ENCODE measurements at places on chromosomes 5 and 9.
A peak's percentile ranks its signal among the peaks of the same experiment; 100 is the strongest.

DNA sequence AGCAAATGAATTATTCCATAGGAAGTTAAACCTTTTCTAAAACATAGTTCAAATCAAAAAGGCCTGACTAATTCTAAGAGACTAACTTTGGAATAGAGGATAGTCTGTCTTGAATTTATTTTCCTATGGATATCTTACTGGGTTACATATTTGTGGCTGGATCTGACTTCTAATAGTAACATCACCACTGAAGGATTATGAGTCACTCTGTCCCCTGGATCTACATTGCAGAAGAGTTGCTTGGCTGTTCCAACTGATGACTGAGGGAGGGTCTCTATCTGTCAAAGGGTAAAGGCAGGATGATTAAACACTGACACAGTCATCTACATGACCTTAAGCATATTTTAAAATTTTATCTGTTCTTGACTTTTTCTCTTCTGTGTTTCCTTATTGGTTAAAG is 119.6 kb upstream of the FST start:
- DNase-seq: no peak

DNA sequence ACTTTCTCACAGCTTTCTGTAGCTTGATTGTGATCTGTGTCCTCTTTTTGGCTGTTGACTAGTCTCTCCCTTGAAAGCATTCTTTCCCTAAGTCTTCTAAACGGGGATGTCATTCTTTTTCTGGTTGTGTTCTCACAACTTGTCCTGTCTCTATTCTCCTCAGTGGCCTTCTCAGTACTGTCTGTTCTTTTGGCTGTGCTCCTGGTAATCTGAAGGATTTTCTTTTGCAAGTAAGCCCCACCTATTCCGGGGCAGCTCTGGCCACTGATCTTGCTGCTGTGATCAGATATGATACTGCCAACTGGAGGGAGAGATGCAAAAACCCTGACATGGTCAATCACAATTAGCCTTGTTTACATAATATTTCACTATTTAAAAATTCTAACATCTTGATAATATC is 172.2 kb downstream of the CDC42SE2 start:
- DNase-seq: no peak

- no peak for DNase-seq
These were observed 69.8 kb downstream of the MYO10 start for GRCh38 chr5:16866273-16866672.

DNA sequence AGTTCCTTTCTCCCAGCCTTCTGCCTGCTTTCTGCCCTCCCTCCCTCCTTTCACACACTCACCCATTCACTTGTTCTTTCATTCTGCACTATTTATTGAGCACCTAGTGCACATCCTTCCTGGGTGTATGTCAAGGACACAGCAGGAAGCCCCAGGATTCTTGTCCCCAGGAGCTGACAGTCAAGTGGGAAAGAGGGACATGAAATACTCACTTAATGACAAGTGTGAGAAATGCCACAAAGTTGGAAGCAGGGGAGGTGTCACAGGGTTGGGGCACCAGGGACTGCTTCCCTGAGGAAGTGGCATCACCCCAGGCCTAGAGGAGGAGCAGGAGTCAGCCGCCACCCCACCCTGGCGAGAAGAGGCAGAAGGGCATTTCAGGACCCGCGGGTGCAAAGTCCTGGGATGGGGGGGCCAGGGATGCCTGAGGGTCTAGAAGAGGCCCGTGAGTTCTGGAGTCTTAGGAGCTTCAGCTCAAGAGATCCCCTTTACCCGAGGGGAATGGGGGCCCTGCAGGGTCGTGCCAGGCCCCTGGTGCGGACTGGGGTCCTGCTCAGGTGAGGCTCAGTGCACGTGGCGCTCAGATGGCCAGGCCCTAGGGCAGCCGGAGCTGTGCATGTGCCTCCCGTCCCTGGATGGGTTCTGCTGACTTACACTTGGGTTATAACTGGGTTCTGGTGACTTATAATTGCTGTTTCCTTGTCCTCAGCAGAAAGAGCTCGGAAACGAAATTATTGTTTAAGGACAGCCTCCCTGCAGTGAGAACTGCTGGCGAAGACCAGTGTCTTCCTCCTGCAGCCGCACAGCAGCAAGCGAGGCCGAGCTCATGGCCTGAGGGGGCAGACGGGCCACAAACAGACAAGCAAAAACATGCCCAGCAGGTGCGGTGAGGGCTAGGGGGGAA is 16.9 kb upstream of the LAMC3 start:
- no peak for DNase-seq

DNA sequence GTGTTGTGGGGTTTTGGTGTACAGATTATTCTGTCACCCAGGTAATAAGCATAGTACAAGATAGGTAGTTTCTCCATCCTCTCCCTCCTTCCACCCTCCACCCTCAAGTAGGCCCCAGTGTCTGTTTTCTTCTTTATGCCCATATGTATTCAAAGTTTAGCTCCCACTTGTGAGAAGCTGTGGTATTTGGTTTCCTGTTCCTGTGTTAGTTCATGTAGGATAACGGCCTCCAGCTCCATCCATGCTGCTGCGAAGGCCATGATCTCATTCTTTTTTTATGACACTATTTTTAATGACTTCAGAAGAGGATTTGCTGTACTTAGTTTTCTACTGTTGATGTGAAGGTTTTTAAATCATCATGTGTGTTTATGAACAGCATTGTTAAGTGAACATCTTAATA is 11.9 kb downstream of the CCDC180 start:
- no peak for DNase-seq

DNA sequence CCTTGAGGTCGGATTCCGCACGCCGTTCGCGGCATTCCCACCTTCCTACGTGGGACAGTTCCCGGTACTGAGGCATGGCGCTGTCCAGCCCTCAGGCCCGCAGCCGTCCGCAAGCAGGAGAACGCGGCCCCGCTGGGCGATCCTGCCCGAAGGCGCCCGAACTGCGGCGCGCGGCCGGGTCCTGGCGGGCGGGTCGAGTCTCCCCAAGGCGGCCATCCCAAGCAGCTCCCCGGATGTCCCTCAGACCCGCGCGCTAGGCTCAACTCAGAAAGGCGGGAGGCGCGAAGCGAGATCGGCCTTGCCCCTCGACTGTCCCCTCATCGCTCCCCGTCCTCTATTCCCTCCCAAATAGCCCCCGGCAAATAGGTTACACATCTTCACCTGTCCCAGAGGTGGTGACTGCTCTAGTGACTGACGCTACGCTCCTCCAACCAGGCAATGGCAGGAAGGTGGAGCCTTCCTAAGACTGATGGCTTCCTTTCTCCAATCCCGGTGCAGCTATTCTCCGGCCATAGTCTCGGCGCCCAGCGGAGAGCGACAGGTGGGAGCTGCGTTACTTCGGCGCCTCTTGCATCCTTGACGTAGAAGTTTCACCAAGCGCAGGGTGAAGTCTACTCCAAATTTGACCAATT is 787 bp upstream of the ANKHD1 start:
- peak; percentile 73 for DNase-seq

GRCh38 chr5:138909734-138910133 is 34.6 kb upstream of the LRRTM2 start:
- DNase-seq: no peak

- no peak for DNase-seq
These were observed 163.7 kb upstream of the ELL2 start for GRCh38 chr5:96125231-96125891.

DNA sequence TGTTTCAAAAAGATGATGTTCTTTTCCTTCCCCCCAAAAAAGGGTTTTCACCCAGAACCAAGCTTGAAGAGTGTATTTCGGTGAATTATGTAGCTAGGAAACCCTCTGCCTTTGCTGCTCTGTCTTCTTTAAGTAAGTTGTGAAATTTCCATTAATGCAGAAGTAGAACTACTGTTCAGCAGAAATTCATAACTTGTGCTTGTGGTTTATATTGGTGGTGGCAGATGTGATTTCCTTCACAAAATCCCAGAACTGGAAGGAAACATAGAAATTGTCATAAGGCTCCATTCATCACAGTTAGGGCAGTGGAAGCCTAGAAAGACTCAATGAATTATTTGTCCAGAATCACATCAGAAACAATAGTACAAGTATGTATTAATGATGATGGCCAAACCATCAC is 42.1 kb upstream of the DAB2 start:
- no peak for DNase-seq

DNA sequence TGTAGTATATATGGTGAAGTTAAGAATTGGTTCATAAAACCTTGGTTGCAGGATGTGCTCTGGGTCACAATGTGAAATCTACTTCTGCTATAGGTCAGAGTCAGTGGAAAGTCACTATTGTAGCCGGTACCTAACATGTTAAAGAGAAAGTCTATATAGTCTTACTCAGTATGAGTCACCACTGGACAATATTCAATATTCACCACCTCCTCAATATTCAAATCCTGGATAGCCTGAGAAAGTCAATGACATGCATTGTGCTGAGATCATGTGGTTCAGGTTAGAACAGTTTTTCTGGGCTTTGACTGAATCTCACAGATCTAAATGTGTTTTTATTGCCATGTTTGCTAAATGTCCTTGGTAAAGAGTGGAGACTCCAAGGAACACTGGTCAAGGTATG is 108.8 kb downstream of the HMHB1 start:
- DNase-seq: no peak

DNA sequence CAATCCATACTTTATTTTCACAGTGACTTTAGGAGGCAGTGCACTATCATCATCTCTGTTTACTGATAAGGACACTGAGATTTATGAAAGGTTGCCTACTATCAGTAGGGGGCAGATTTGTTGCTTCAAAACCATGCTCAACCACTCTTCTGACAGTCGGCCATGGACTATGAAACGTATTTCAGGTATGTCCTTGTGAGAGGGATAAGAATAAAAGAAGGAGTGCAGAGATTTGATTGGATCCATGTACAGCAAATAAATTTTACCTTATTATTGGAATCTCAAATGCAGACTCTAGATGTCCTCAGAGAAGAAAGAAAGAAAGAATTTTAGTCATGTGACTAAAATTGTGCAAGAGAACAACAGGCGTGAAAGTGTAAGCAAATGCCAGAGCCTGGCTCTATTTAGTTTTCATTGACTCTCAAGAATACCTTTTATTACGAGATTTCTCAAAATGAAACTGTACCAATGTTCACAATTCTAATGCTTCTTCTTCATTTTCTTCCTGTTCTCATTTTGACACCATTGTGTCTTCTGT is 296.6 kb upstream of the RASA1 start:
- DNase-seq: no peak

DNA sequence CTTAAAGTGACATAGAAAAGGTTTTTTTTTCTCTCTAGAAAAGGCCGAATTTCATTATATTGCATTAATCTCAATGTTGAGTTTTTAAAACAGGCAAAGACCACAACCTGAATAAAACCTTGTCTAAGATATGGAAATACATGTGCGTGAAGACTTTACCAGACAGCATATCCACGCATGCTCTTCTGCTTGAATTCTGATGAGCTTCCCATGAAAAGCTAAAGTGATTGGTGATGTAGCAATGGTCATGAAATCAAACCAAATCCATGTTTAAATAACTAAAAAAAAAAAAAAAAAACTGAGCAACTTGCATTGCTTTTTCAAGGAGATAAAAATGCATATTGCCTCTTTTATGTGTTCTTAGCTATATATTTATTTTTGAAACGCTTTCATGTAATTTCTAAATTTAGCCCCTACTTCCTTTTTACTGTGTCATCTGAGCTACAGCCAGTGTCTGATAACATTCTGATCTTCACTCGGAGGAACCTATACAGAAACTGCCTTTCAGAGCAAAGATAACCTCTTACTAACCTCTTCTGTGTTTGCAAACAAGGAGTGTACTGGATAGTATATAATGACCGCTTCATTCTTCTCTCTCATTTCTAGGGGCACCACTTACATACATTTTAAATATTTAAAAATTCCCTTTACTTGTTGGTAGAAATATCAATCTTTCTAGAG is 179.1 kb upstream of the GNA14 start:
- DNase-seq: no peak

DNA sequence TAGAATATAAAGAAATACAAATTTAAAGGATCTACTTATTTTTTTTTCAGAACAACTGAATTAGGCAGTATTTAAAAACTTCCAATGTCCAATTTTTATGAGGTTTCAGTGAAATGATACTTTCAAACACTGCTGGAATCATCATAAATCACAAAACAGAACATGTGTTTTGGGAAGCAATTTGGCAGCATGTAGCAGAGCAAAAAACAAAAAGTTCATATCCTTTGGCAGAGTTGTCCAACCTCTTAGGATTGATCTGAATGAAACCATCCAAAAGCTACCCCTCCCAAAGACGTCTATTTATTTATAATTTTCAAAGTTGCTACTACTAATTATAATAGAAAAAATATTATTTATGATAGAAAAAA is 192.4 kb upstream of the PUM3 start:
- no peak for DNase-seq

- no peak for DNase-seq
These were observed 15.0 kb downstream of the PSMB7 start for GRCh38 chr9:124399968-124400940.

GRCh38 chr9:133057006-133057405 is 4.8 kb upstream of the CEL start:
- DNase-seq: no peak

DNA sequence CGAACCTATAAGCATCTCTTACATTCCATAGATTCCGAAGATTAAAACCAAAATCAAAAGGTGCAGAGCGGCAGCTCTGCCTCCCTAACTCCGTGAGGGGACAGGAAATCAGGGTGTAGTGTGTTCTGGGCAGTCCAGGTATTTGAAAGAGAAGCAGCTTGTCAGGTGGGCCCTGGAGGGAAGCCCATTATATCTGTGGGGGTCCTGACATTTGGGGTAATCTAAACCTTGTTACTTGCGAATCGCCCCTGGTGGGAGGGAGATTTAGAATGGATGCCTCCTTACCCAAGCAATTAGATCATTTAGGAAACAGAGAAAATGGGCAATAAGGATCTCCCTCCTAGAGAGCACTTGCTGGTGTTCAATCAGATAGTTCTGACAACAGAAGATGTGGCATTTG is 126.9 kb downstream of the EFNA5 start:
- no peak for DNase-seq

- no peak for DNase-seq
These were observed 342.8 kb downstream of the EBF1 start for GRCh38 chr5:158756871-158757270.

- no peak for DNase-seq
These were observed 23.0 kb upstream of the CTSL start for GRCh38 chr9:87702921-87703320.

DNA sequence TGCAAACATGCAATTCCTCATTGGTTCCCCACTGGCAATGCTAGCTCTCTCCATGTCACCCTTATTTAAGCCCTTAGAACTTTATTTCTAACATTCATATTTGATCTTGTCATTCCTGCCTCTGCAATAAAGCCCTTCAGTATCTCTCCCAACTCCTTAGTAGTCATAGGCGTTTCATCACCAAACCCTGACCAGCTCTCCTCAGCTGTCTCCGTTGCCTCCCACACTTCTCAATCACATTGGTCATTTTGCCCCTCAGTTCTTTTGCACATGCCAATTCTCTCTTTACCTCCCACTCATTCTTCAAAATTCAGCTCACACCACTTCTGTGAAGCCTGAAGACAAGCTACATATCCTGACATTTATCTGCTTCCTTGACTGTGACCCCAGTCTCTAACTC is 2.8 kb upstream of the RUSC2 start:
- DNase-seq: no peak

All from NCI-H2171 (cell line).